ENCODE measurements at places on chromosomes 7 and 10.
A peak's percentile ranks its signal among the peaks of the same experiment; 100 is the strongest.

DNA sequence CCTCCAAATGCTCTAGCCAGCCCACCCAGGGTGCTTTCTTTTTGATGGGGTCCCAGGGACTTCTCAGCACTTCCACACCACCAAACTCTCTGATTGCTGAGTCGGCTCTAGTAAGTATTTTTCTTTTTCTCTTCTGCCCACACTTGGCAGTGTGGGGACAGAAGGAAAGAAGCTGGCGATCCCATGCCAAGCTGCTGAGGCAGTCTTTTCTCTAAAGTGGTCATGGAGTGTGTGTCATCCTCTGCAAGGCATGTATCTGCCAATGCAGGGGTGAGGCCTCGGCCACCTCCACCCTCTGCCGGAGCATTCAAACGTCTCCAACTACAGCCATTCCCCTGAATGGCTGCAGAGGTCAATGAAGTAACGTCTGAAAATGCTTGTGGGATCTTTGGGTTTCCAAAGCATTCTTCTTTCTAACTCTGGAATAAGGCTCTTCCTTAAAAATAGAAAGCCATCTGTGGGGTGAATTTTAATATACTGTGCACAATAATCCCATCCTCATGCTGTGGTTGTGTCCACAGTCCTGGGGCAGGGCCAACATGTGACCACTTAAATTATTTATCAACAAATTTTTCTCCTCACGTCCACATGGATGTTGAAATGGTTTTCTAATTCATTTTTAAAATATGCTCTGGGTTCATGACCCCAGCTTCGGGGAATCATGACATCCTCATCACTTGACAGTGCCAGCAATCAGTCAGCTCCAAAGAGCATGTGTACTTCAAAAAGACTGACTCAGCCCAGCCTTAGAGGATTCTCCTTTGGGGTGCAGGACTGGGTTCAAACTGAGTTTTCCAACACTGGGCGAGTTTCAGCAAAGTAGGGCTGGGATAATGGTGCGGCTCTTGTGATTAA is 171.3 kb upstream of the ITGB1 start:
- DNase-seq = peak; percentile 85

DNA sequence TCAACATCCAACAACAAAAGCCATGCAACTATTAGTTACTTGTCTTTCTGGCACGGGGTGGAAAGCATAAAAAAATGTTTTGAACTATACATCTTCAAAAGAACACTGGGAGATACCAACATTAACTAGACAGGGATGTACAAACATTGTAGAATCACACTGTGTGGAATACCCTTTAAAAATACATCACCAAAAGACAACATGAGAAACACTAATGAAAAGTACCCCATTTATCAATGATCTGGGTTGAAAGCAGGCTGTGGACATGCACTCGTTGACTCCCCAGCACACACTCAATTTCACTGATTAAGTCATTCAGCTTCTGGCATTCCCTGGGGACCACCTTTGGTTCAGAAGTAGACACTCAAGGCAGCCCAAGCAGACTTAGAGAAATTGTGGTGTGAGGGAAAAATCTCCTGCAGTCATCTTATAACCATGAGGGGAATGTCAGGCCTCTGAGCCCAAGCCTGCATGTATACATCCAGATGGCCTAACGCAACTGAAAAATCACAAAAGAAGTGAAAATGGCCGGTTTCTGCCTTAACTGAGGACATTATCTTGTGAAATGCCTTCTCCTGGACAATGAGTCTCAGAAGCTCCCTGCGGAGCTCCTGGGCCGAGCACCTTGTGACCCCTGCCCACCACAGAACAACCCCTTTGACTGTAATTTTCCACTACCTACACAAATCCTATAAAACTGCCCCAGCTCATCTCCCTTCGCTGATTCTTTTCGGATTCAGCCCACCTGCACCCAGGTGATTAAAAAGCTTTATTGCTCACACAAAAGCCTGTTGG is 53.0 kb downstream of the CACUL1 start:
- DNase-seq = peak; percentile 18

DNA sequence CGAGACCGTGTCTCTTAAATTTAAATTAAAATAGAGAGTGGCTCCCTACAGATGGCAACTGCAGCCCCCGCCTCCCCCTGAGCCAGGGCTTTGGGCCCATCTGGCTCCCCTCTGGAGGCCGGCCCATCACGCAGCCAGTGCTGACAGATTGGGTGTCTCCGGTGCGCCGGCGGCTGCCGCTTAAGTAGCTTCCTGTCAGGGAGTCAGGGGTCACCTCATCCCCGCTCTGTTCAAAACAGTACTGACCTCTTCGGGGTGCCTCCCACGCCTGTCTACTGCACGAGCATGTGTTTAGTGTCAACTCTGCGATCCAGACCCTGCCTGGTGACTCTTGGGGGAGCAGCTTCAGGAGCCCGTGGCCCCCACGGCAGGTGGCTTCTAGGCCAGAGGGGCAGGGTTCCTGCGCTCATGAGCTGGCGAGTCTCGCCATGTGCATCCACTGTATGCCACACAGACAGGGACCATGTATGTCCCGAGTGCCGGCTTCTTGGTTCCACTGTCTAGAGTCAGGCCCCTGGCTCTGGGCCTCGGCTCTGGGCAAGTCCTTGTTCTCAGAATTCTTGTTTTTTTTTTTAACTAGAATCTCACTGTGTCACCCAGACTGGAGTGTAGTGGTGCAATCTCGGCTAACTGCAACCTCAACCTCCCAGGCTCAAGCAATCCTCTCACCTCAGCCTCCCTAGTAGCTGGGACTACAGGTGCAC is 36.1 kb downstream of the KCTD7 start:
- DNase-seq = no peak

GRCh38 chr10:104262055-104262454 is 6.9 kb upstream of the GSTO2 start:
- no peak for DNase-seq

DNA sequence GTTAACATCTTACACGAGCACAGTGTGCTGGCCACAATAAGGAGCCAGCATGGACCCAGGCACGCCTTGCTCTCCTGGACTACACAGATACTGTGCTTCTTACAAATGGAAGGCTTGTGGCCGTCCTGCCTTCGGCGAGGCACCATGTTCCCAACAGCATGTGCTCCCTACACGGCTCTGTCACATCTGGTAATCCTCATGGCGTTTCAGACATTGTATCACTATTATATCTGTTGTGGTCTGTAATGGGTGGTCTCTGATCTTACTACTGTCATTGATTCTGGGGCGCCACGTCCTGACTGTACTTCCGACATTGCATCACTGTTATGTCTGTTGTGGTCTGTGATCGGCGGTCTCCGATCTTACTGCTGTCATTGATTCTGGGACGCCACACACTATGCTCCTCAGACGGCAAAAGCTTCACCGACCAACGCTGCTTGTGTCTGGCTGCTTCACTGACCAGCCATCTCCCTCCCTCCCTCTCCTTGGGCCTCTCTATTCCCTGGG is 195.4 kb downstream of the MAD1L1 start:
- no peak for DNase-seq

- no peak for DNase-seq
Measured at GRCh38 chr10:129059977-129060376, 407.1 kb upstream of the MGMT start.

DNA sequence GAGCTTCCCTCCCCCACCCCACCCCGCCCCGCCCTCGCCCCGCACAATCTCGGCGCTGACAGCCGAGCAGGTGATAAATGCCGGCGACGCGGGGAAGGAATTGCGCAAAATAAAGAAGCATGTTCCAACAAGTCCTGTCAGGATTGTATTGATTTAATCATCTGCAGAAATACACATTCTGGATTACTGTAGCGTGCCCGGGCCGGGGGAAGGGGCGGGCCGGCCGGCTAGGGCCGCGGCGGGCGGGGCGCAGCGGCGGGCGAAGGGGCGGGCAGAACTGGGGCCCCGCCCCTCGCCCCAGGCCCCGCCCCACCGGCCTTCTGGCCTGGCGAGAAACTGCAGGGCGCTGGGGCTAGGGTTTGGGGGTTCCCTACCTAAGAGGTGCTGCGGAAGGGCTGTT is 88.9 kb upstream of the PAX2 start:
- DNase-seq = no peak

DNA sequence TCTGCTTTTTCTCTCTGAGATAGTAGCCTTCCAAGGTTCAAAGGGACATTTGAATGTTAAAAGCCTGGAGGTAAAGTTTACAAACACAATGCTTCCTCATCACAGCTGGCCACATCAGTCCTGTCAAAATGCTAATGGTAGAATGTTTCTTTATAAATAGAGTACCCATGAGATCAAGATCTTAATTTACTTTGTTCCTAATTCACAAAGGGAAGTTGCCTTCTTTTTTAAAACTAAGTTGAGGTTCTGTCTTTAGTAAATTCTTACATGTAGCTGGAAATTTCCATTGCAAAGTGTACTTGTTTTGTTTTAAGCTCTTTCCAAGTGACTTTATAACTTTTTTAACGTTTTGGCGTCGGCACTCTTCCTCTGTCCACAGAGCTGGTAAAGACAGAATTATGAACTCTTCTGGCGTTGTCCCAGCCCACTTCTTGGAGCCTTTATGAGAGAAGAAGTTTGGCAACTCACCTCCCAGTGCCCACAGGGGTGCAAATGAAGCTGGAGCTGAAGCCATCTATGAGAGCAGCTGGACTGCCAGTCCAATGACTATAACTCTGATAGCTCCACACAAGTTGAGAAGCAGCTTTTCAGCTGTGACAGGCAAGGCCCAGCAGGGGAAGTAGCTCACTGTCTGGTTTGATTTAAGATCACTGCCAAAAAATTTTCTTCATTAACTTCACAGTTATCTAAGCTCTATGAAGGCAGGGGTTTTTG is 23.3 kb downstream of the FZD1 start:
- DNase-seq = peak; percentile 23

GRCh38 chr10:3784510-3785250 is at the start of gene KLF6:
Gene KLF6, minus strand, starts transcription at chr10:3785209. Its CDS starts 195 bp downstream, at chr10:3785014.
- DNase-seq = peak; percentile 42

DNA sequence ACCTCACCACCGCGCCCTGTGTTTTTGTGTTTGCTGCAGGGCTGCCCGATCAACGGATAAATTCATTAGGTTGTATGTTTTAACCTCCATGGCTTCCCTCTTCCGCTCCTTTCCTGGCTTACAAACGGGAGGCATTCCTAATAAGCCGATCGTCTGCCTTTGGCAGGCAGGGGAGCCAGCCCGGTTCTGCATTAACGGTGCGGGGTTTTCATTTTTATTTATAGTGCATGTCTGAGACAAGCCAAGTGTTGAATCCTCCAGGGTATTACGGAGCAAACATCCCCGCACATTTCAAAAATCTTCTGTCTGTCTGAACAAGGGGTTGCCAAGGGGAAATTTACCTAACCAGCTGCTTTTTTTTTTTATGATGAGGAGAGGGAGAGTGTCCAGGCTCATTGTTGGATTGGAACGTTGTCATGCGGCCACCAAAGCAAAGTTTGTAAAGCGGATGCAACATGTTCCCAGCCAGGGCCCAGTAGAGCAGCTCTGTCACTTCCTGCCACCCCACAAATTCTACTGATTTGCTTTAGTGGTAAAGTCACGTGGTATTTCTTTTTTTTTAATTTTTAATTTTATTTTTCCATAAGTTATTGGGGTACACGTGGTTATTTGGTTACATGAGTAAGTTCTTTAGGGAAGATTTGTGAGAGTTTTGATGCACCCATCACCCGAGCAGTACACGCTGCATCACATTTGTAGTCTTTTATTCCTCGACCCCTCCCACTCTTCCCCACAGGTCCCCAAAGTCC is 92.3 kb upstream of the BAIAP2L1 start:
- no peak for DNase-seq

DNA sequence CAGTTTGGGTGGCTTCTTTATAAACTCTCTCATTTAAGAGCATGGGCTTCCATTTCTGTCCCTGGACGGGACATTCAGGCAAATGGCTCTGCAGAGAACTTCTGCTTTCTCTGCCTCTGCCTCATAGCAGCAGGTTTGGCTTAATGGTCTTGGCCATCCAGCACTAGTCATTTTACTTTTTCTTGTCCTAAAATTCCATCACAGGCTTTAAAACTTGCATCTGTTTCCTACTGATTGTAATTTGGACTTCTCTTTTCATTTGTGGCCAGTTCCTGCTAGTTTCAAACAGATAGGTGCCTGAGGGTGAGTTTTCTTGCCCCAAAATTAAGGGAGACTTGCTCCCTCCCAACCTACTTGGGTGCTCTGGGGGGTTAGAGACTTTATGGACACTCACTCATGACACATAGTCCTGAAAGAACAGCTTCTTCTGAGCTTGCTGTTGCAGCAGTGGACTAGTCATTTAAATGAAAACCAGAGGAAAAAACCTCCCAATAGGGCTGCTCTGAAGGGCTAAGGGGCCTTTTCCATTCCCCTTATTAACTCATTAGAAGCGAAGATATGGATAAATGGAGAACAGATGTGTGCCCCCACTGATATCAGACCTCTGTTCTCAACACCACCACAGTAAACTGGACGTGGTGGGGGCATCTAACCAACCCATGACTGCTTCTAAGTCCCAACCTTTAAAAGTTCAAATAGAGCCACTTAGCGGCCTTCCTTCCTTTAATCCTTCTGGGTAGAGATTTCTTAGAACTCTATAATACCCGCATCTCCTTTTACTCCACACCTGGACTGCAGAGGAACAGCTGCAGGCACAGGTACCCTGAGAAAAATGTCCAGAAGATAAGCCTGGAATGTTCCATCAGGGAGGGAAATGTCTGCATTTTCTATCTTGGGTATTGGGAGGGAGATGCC is 38.8 kb downstream of the SVOPL start:
- DNase-seq = no peak

- DNase-seq = no peak
Measured at GRCh38 chr7:9026121-9026520, 592.7 kb downstream of the NXPH1 start.

DNA sequence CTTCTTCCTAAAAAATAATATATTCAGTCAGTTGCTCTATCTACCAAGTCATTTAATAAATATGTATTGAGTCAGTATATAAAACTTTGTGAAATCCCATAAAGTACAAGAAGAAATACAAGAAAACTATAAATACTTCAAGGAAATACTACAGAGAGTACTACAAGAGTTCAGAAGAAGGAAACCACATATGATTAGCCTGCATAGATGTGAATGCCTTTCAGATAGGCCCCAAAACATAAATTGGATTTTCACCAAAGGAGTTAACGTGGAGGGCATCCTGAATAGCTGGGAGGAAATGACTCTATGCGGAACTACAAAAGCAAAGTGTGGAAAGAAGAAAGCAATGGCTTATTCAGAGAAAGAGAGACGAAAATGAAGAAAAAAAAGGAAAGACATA is 120.1 kb downstream of the LRRN3 start:
- DNase-seq = peak; percentile 74

DNA sequence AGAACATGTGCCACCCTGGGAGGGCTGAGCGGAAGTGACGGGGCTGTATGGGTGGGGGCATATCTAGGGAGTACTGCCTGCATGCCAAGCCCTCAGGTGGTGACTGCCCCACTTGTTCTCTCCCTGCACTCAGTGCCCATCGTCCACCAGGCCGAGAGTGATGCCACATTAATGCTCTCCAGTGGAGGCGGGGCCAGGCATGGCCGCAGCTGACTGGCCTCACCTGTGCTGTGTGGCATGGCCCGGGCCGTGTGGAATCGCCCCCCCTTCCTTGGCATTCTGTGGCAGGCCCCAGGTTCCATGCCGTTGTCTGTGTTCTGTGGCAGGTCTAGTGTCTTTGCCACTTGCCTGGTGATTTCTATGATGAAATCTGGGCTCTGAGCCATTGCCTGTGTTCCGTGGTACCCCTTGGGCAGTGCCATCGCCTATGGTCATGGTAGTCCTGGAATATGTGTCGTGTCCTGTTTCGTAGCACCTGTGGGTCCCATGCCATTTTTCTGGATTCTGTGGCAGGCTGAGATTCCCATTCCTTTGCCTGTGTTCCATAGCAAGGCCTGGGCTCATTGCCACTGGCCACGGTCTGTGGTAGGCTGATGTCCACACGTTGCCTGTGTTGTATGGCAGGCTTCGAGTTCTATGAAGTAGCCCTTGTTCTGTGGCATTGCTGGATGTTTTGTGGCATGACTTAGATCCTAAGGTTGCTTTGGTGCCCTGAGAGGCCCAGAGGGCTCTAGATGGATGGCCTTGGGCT is 8.9 kb downstream of the FLNC start:
- no peak for DNase-seq

Measured in cardiac fibroblast (primary cell).